ENCODE measurements at places on chromosomes 6 and 20.

GRCh38 chr6:46381579-46381978 is 109.7 kb downstream of the RCAN2 start:
- no peaks in the 10 kb centered on the region for H3K27me3 ChIP-seq
- H3K36me3 ChIP-seq, result no peaks in the 10 kb centered on the region
- peaks cover 7% of the 10 kb centered on the region for H3K4me1 ChIP-seq
- H3K27ac ChIP-seq, result no peak overlapping the region

- H3K27ac ChIP-seq, result no peak overlapping the region
- DNase-seq, result no peak
- peaks cover 6% of the 10 kb centered on the region for H3K4me1 ChIP-seq
- H3K27me3 ChIP-seq, result no peaks in the 10 kb centered on the region
Observed at GRCh38 chr6:53130569-53131290, 17.9 kb downstream of the GCM1 start.

GRCh38 chr6:39003072-39003471 is 45.5 kb upstream of the GLP1R start:
- no peak overlapping the region for H3K4me3 ChIP-seq
- H3K4me1 ChIP-seq, result peaks cover 6% of the 10 kb centered on the region
- no peak overlapping the region for H3K27ac ChIP-seq
- peaks cover 26% of the 10 kb centered on the region for H3K27me3 ChIP-seq
- no peaks in the 10 kb centered on the region for H3K36me3 ChIP-seq
- DNase-seq, result peak; percentile 75

GRCh38 chr6:92460133-92460532 is 959.2 kb downstream of the EPHA7 start:
- DNase-seq, result no peak
- no peaks in the 10 kb centered on the region for H3K36me3 ChIP-seq
- no peak overlapping the region for H3K27ac ChIP-seq
- no peaks in the 10 kb centered on the region for H3K27me3 ChIP-seq
- H3K4me1 ChIP-seq, result peaks cover 5% of the 10 kb centered on the region

GRCh38 chr20:5737619-5737953 is 12.6 kb upstream of the SHLD1 start:
- no peaks in the 10 kb centered on the region for H3K36me3 ChIP-seq
- H3K27ac ChIP-seq, result no peak overlapping the region
- H3K4me1 ChIP-seq, result no peaks in the 10 kb centered on the region
- peaks cover 30% of the 10 kb centered on the region for H3K27me3 ChIP-seq

DNA sequence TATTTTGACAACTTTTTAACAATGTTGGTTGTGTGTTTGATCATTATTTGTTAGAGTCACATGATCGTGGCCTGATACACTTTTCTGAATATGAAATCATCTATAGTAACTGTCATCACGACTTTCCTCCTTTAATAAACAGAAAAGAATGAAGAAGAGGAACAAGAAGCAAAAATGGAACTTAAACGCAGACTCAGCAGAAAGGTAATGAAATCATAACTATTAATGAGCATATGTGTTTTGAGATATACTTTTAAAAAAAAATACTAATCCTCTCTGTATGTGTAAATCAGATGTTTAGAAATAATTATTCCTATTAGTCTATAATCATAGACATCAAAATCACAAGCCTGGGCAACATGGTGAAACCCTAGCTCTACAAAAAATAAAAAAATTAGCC is 60.1 kb upstream of the LTV1 start:
- peak overlapping the region; percentile 59 for H3K4me3 ChIP-seq
- no peaks in the 10 kb centered on the region for H3K4me1 ChIP-seq
- H3K27ac ChIP-seq, result no peak overlapping the region
- no peak for DNase-seq

DNA sequence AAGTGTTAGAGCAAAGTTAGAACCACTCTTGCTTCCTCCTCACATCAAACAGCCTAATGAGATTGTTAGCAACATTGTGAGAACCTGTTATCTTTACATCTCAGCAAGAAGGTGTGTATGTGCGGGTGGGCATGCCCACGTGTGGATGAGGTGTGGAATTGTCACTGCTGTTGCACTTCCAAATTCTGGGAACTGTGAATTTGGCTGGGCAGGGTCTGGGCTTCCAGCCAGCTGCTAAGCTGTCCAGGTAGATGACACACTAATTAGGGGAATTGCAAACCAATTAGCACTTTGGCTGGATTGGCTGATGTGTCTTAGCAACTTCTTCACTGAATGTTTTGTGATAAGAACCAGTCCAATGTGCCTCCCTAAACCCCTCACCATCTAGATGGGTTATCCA is 848.2 kb downstream of the DHX35 start:
- no peak overlapping the region for H3K4me3 ChIP-seq
- DNase-seq, result no peak
- no peaks in the 10 kb centered on the region for H3K36me3 ChIP-seq
- H3K27me3 ChIP-seq, result no peaks in the 10 kb centered on the region
- no peak overlapping the region for H3K27ac ChIP-seq

- no peaks in the 10 kb centered on the region for H3K36me3 ChIP-seq
- no peaks in the 10 kb centered on the region for H3K27me3 ChIP-seq
- no peak for DNase-seq
- H3K4me3 ChIP-seq, result no peak overlapping the region
- peaks cover 5% of the 10 kb centered on the region for H3K4me1 ChIP-seq
Observed at GRCh38 chr20:19944772-19945459, 72.2 kb upstream of the NAA20 start.

DNA sequence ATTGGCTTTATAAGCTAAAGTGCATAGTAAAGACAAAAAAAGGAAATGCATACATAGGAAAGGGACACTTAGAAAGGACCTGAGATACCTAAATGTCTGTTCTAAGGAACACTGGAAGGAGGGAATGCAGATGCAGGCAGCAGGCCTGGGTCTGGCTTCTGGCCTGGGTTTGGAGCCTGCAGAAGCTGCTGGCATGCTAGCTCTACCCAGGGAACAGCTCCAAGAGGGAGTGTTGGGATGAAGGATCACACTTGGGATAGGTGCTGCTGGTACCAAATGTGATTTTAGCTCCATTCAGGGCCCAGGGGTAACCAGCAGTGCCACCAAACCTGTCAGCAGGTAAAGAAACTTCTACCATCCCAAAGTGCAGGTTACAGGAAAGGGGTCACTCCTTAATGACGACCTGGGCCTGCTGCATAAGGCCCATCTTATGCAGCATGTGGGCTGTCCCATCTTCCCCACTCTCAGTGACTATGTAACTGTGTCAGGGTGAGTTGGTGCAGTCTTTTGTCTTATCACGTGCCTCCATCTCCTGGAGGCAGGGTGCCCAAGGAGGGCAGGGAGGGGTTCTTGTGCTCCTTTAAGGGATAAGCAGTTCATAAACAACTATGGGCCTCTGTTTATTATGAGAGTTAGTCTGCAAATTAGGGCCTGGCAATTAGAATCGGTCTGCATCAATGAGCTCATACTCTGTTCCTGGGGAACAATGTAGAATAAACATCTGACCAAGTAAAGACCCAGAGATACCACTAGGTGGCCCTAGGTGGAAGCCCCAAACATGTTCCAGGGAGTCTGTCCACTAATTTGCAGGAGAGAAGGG is 26.9 kb downstream of the DDX27 start:
- peak; percentile 72 for DNase-seq
- H3K4me3 ChIP-seq, result no peak overlapping the region
- H3K27me3 ChIP-seq, result no peaks in the 10 kb centered on the region
- H3K4me1 ChIP-seq, result no peaks in the 10 kb centered on the region
- H3K36me3 ChIP-seq, result peaks cover 96% of the 10 kb centered on the region
- H3K27ac ChIP-seq, result peak overlapping the region; percentile 19

DNA sequence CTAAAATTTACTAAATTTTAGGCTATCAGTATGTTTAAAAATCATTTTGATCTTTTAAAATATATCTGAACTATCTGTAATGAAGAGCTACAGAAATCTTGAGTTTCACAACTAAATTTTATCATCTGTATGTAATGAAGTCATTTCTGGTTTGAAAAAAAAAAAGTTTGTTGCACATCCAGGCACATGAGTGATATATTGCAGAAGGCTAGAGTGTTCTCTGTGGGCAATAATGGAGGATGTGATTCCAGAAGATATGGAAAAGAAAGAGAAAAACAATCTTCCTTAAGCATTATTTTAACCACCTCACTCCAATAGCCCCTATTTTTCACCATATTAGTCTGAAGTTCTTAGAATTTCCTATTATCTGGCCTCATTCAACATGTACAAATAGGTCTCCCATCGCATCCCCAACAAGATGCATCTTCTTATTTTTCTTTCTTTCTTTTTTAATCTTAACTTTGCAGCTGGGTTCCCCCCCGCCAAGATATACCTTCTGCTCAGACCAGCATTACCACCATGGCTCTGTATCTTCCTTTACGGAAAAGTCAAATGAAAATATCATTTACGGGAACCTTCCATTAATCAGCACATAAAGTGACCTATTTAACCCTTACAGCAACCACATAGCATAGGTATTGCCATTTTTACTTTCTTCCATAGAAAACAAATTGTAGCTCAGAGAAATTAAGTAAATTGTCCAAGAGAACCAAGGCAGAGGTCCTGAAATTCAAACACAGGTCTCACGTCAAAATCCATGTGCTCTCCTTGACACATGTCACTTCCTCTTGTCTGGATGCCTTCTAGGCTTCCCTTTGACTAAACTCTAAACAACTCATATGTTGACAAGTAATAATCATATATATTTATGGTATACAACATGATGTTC is 116.9 kb downstream of the KIF13A start:
- peaks cover 15% of the 10 kb centered on the region for H3K36me3 ChIP-seq
- H3K27me3 ChIP-seq, result no peaks in the 10 kb centered on the region
- no peaks in the 10 kb centered on the region for H3K4me1 ChIP-seq
- no peak for DNase-seq
- H3K27ac ChIP-seq, result no peak overlapping the region

- no peaks in the 10 kb centered on the region for H3K4me1 ChIP-seq
- peak overlapping the region; percentile 85 for H3K4me3 ChIP-seq
- DNase-seq, result peak; percentile 95
- H3K27ac ChIP-seq, result no peak overlapping the region
- peaks cover 26% of the 10 kb centered on the region for H3K27me3 ChIP-seq
Observed at GRCh38 chr6:108782179-108783041, 65.8 kb upstream of the ARMC2 start.

DNA sequence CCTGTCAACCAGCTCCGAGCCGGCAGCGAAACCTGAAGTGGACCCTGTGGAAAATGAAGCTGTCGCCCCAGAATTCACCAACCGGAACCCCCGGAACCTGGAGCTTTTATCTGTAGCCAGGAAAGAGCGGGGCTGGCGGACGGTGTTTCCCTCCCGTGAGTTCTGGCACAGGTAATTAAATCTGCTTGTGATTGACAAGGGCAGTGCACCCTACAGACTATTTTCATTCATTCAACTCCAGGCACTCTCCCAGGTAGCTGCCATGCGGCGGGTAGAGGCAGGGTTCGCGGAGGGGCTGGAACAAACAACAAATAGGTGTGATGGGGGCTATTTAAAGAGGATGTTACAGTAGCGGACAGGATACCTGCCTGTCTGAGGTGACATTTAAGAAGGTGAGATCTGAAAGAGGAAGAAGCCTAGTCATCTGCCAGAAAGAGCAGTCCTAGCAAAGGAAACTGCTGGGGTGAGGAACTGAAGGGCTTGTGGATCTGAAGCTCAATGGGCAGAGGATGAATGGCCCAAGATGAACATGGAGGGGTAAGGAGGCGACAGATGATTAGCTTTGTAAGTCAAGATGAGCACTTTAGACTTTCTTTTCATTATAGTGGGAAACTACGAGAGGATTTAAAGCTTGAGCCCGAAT is 810 bp downstream of the MRPL18 start:
- DNase-seq, result peak; percentile 65

DNA sequence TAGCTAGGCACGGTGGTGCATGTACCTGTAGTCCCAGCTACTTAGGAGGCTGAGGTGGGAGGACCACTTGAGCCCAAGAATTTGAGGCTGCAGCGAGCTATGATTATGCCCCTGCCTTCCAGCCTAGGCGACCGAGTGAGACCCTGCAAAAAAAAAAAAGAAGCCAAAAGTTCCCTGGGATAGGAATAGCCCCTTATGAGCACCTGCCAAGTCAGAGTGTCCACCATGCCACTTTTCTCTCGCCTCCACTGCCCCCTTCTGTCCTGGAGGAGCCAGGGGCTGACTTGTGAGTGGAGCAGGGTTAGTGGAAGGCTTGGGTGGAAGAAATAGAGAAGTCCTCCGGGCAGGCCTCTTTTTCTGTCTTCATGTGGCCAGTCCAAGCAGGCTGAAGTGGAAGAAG is 12.1 kb upstream of the DDX27 start:
- H3K27ac ChIP-seq, result no peak overlapping the region
- no peak overlapping the region for H3K4me3 ChIP-seq
- DNase-seq, result peak; percentile 77
